Uterus (tissue), 4 donors: ENCODE measurements at places on chromosomes 4 and X. TPM values are rescaled to one million over a fixed set of nuclear protein-coding genes. Genes with fewer than 3 reads are reported as not detected.

DNA sequence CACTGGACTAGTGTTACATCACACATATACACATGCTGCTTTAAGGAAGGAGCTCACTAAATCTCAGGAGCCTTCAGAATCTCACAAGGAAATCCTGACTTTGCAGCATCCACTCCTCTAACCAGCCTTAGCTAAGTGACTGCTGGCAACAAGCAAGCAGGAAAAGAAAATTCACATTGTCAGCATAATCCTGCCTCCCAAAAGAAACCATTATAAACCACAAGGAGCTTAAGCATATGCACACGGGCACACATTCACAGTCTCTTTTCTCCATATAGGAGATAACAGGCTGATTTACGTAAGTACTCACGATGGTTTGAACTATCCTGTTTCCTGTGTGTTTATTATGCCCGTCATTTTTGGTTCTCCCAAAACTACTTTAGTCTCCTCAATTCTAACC, 136.3 kb downstream of the TMEM144 start:
- DNase-seq: no peak

DNA sequence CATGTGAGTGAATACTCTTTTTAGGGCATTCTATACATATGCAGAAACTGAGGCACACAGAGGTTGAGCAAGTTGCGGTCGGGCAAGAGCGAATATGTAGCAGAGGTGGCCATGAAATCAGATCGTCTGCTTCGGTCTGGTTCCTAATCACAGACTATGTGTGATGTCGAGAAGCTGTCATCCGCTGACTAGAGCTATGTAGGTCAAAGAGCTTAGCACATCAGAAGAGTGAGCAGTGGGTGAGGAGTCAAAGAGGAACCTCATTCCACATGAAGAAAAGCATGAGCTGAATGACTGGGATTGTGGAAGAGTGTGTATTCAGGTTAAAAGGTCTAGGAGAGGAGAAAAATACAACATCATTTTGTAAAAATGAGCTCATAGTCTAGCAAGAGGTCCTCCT, 19.0 kb downstream of the GAB3 start:
- DNase-seq: no peak

DNA sequence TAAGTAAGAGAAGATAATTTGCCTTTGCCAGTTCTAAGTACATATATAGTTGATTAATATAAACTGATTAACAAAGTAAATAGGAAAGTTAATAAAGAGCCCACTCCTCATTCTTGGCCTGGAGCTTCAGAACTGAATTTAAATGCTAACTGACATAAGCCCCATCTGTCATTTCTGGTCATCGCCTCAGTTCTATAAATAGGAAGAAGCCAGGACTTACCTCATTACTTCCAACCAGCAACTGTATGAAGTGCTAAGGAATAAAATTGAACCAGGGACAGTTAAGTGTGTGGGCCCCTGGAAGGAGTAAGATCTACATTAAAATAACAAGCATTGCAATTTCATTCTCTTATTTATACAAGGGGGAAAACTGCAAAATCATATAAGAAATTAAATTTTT, 52.0 kb upstream of the PDLIM5 start:
- no peak for DNase-seq

DNA sequence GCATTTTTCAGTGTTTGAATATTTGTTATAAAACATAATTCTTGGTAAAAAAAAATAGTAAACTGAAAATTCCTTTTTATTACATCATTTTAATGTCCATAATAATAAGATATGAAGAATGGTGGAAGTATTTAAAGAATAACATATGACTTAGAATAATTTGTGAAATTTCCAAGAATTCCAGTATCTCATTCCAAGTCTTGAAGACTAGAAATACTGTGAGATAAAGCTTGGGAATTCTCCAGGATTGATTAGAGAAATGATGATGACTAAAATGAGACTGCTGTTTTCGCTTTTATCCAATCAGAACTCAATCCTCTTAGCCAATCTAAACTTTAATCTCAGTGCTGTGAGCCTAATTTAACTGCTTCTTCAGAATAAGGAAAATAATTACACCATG, 184.2 kb upstream of the HCCS start:
- no peak for DNase-seq

GRCh38 chr4:88178626-88179231, 20.3 kb upstream of the ABCG2 start:
- DNase-seq: no peak

GRCh38 chrX:16992951-16993350, 46.5 kb downstream of the REPS2 start:
- no peak for DNase-seq

DNA sequence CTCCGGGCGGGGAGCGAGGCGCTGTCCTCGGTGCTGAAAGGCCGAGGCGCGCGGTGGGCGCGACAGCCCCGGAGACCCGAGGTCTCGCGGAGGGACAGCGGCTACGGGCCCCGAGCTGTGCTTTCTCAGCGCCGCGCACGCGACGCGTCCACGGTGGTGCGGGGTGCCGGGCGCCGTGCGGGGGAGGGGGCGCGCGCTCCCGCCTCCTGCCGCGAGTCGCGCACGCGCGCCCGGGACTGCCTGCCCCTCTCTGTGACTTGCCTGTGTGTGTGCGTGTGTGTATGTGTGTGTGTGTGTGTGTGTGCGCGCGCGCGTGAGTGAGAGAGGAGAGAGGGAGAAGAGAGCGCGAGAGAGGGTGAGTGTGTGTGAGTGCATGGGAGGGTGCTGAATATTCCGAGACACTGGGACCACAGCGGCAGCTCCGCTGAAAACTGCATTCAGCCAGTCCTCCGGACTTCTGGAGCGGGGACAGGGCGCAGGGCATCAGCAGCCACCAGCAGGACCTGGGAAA, at the start of gene GRIA2:
TSS of gene GRIA2 (plus strand) at position 358 of the 511 bp plus-strand sequence. CDS start 315 bp downstream, outside the sequence.
- peak; percentile 67 for DNase-seq

Gene AMER1
- total RNA-seq: 4.6 TPM

- DNase-seq: no peak
Measured at GRCh38 chr4:154276496-154276895, 215.1 kb downstream of the DCHS2 start.

DNA sequence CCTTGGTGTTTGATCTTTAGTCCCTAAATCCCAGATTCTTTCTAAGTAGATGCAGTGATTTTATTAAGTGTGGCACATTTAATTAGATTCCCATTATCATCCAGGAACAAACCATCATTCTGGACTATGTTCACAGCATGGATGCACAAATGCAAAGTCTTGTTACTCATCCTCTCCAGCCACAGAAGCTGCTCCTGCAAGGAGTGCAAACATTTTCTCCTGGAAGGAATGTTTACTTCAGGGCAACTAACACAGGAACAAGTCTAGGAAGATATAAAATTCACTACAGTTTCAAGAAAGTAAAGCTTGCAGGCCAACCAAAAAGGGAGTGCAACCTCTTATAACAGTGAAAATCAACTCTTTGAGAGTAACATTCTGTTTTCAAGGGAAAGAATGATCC, 106.0 kb downstream of the IQCM start:
- DNase-seq: no peak

Gene VSIG1
- total RNA-seq: not detected

DNA sequence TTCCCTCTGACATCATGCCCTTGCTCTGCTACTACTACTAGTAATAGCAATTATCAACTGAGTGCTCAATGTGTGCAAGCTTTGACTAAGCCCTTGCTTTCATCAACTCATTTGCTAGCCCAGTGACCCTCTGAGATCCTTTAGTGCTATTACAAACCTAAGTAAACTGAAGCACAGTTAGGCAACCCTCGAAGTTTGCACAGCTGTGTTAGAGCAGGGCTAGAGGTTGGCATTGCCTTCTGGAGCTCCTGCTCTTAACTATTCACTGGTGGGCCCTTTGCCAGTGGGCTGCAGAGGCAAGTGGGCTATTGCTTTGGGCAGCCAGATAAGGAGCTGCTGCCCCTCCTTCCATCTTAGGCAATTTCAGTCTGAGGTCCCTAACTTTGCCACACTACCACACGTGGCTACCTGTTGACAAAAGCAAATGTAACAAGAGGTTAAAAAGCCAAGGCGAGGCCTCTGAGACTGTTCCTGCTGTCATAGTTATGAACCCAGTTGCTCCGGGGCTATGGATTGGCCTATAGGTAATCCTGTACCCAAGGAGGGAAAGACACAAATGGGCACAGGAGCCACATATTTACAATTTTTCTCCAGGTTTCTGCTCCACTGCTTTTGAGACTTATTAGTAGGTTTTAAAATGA, 41.5 kb upstream of the ANKRD50 start:
- no peak for DNase-seq

DNA sequence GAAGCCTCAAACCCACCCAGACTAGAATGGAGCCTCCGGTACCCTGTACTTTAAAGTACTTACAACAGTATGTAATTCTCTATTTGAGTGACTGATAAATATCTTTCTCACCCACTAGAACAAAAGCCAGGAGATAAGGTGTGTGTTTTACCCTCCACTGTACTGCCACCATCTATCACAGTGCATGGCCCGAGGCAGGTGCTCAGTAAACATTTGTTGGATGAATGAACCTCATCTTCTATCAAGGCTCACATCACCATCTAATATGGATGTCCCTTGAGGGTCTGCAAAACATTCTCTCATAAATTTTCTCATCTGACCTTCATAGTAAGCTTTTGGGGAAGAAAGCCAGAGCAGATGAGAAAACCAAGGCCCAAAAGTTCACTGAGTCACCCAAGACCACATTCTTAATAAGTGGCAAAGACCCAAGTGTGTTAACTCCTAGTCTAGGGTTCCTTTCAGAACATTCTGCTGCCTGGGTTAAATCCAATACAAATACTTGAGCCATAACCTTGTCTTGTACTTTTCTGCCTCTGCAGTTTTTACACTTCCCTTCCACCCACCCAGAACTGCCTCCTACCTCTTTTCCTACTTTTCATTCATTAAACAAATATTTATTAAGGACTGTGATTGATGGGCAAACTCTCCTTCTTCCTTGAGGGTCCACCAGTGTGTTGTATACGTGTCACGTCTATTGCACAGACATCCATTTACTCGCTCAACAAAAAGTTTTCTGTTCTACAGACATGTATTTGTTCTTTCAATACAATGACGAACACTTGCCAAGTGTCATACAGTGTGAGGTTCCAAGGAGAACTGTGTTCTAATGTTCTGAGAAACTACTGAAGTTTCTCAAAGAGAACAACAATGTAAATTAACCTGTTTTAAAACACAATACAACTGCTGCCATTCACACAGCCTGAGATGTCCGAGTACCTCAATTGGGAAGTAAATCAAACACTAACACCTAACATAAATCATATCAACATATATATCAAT, 35.7 kb downstream of the APBB2 start:
- no peak for DNase-seq
